ENCODE measurements at places on chromosomes 6 and 20. TPM values are rescaled to one million over a fixed set of nuclear protein-coding genes. Genes with fewer than 3 reads are reported as not detected.

Gene WFDC10B
- not detected for total RNA-seq

DNA sequence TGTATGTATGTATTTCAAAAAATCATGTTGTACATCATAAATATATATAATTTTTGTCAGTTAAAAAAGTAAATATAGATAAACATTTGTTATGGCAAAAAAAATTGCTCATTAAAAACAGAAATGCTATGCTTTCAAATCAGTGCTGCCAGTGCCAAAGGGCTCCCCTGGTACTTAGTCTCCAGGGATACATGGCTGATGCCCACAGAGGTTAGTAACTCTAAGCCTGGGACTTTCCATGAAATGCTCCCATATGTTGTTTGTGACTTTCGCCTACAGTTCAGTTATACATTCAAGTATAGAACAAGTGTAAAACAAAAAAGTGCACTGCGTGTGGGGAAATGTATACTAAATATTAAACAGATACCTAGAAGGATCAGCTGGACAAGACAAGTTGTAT is 104.0 kb downstream of the TENT5A start:
- no peak for DNase-seq

Gene PTGIS
- 0.54 TPM for total RNA-seq

- DNase-seq, result no peak
Measured at GRCh38 chr20:41034239-41034638, 5.6 kb downstream of the TOP1 start.

GRCh38 chr20:19992996-19993908 is 23.9 kb upstream of the NAA20 start:
- peak; percentile 93 for DNase-seq

DNA sequence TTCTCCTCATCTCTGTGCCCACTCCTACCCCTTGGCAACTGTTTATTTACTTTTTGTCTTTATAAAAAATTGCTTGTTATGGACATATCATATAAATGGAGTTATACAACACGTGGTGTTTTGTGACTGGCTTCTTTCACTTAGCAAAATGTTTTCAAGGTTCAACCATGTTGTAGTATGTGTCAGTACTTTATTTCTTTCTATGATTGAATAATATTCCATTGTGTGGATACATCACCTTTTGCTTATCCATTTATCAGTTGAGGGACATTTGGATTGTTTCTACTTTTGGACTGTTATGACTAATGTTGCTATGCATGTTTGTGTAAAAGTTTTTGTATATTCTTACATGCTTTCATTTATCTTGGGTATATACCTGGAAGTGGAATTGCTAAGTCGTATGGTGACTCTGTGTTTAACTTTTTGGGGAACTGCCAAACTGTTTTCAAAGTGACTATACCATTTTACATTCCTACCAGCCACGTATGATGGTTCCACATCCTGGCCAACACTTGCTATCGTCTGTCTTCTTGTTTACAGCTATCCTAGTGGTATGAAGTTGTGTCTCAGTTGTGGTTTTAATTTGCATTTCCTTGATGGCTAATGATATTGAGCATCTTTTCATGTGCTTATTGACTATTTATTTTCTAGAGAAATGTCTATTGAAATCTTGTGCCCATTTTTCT is 84.4 kb downstream of the SLX4IP start:
- peak; percentile 62 for DNase-seq

GRCh38 chr20:35238170-35238569 is 11.7 kb downstream of the MMP24 start:
- DNase-seq, result no peak

DNA sequence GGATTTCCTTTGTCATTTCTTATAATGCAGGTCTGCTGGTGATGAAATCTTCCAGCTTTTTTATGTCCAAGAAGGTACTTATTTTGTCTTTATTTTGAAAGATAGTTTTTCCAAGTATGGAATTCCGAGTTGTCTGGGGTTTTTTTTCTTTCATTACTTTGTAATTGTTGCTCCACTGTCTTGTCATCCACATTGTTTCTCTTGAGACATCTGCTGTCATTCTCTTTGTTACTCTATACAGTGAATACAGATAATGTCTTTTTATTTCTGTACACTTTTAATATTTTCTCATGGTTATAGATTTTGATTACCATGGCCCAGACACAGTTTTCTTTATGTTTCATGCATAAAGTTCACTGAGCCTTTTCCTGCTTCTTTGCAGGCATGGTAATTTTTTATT is 133.1 kb downstream of the SYCP2 start:
- DNase-seq, result no peak

Gene GDAP1L1
- total RNA-seq, result not detected

DNA sequence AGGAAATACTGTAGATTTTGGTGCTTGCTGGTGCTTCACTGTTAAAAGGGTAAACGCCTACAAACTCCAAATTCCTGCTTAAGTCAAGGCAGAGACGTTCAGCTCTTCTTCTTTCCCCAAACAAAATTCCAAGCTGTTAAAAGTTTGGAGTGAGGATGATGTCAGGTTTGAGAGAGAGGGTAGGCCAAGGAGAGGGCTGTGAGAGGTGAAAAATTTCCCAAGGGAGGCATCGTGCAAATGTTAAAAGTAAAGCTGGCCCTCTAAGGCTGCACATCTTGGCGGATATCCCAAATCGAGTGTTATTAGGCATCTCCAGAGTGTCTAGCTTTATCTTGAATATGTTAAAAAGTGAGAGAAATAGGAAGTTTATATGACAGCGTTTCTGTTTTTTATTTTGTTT is 651.8 kb downstream of the QKI start:
- no peak for DNase-seq

GRCh38 chr6:10268111-10268510 is 146.8 kb downstream of the TFAP2A start:
- no peak for DNase-seq

Gene CRIP3
- total RNA-seq, result not detected

Gene OPRL1
- total RNA-seq, result 0.51 TPM

- DNase-seq, result no peak
Measured at GRCh38 chr20:62393830-62394229, 6.9 kb downstream of the RPS21 start.

DNA sequence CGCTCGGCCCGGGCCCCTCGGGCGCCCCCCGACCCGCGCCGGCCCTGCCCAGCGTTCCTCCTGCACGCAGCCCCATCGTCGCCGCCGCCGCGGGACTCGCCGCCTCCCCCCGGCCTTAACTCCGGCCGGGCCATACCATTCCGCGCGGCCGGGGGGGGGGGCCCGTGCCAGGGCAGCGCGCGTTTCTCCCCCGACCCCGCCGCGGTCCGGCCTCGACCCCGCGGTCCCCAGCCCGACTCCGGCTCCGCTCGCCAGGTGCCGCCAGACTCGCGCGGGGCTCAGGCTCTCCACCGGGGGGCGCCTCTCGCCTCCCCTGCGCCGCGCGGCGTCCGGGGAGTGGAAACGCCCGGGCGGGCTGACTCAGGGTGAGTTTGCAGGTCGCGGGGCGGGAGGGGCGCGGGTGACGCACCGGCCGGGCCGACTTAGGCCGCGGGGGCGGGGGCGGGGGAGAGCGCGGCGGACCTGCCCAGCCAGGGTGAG is at the start of gene SRXN1:
Gene SRXN1 (minus strand): TSS at position 91 of the 480 bp plus-strand sequence. CDS start 15 bp downstream, at position 76.
- DNase-seq, result peak; percentile 97

Gene ULBP1
- total RNA-seq, result 1.6 TPM

GRCh38 chr6:105598264-105598663 is 195.4 kb upstream of the PREP start:
- DNase-seq, result no peak

- DNase-seq, result peak; percentile 84
Measured at GRCh38 chr6:17281100-17281496, at the start of gene RBM24. RBM24 (plus strand) TSS chr6:17281361; CDS start chr6:17281582, 221 bp downstream.

DNA sequence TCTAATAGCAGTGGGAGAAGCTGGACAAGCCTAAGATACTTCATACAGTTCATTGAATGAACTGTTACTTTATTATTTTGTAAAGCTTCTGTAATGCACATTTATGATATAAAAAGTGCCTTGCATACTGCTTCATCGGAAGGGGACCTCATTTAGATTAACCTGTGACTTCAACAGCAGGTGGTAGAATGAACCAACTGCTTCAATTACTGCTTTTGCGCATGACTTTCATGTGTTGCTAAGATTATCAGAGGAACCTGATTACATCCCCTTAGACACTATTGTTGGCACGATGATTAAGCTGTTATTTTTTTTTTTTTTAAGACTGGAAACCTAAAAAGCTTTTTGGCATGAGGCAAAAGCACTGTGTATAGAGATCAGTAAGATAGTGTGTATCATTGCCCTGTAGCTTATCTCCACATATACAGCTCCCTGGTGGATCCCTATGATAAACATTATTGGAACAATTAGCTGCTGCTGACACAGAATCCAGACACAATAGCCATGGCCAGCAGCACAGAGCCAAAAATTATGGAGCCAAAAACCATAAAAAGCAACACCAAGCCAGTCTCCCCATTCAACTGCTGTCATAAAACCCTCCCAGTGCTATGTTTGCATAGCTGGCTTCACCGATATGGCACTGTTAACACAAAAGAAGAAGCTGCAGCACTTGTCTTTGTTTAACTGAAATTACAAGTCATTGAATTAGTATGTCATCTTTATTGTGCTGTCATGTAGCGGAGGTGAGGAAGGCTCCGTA is 731.6 kb upstream of the MMS22L start:
- DNase-seq, result no peak

DNA sequence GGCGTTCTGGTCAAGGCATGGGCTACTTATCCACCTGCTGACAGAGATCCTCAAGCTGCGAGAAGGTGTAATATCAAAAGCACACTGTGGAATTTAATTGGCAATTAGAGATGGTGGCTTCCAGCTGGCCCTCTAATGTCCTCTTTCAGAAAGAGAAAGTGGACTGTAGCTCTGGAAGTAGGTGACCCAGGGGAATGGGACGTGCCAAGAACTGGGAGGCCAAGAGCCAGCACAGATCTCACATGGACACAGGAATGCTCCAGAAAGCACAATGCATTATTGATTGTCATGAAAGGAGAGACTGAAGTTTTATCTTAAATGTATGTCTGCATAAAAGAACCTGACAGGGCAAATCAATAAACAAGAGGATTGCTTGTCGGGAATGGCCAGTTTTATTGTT is 198.6 kb upstream of the CDH4 start:
- no peak for DNase-seq

DNA sequence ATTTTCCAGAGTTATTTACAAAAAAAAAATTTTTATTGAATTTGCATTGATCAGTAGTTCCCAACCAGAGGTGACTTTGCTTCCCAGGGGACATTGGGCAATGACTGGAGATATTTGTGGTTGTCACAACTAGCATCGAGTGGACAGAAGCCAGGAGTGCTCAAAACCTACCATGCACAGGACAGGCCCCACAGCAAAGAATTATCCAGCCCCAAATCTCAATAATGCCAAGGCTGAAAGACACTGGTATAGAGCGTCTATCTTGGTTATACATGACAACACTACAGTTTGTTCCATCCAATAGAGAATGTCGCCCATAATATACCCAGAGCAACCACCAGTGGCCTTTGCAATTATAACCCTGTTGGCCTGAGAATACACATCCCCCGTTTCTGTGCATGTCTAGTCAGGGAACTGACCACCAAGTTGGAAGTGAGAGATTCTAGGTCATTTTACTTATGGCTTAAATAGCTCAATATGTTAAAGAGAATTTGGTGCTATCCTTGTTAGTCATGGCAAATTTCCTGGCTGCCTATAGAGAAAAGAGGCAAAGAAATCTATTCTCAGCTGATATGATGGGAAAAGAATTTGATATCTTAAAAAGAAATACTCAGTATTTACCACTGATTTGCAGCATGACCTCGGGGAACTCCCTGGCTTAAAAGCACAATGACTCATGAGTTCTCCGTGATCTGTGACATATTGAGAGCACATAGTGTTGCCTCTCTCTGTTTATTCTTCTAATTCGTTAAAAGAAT is 76.0 kb upstream of the ADTRP start:
- DNase-seq, result peak; percentile 71

- peak; percentile 71 for DNase-seq
Measured at GRCh38 chr6:89313006-89313405, 2.1 kb downstream of the GABRR2 start.

DNA sequence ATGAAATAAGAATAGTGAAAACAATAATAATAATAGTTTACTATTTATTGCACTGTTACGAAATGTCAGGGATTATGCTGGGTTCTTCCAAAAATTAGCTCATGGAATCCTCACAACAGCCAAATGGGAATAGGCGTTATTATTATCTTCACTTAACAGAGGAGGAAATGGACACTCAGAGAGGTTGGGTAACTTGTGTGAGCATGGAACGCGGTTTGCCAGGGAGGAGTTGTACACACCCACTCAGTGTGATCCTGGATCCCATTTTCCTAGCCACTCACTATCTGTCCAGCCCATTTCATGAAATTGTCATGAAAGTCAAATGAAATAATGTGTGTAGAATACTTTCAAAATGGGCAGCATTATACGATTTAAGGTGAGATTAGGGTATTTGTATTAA is 4.6 kb downstream of the NELFCD start:
- DNase-seq, result no peak

GRCh38 chr6:84575264-84575663 is 189.1 kb downstream of the TBX18 start:
- peak; percentile 89 for DNase-seq

DNA sequence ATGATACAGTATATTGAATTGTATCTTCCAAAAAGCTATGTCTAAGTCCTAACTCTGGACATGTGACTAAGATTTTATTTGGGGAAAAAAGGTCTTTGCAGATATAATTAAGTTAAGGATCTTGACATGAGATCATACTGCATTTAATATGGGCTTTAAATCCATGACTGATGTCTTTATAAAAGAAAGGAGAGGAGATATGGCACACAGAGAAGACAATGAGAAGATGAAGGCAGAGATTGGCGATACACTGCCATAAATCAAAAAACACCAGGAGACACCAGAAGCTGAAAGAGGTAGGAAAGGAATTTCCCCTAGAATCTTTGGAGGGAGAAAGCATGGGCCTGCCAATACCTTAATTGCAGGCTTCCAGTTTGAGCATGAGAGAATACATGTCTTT is 1450.2 kb downstream of the HACE1 start:
- no peak for DNase-seq

DNA sequence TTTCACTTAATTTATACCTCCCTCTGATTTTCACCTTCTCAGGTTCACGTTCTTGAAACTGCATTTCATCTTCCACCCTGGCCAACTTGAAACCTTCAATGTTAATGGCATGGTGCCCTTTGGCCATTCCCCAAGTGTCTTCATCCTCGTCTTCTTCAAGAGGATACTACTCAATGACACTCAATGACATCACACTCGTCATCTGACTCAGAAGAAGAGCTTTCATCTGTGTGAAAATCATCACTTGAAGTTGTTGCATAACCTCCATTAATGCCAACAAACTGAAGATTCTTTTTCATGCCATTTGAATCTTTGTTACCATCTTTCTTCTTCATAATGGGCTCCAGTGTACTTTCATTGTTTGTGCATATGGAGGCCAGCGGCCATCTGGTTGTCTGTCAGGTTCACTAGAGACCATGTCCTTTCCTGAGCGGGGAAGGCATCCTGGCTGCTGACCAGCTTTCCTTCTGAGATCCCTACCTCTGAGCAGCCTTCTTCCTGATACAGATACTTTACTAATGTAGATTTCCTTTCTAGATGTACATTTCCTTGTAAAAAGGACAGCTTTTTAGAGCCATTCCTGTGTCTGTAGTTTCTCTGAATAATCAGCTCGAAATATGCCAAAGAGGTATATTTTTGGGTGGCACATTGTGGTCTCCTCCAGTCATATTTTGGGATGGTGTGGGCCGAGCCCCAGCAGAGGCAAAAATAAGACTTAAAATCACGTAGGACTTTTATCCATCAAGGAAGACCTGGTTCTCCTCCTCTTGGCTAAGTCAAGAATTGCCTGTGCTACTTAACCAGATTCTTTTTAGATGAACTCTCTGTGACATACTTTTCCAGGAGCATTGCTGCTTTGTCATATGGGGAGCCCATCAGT is 21.3 kb downstream of the TRMT6 start:
- no peak for DNase-seq

Data from Daoy (cell line).